ENCODE measurements at places on chromosomes 6 and 20.

DNA sequence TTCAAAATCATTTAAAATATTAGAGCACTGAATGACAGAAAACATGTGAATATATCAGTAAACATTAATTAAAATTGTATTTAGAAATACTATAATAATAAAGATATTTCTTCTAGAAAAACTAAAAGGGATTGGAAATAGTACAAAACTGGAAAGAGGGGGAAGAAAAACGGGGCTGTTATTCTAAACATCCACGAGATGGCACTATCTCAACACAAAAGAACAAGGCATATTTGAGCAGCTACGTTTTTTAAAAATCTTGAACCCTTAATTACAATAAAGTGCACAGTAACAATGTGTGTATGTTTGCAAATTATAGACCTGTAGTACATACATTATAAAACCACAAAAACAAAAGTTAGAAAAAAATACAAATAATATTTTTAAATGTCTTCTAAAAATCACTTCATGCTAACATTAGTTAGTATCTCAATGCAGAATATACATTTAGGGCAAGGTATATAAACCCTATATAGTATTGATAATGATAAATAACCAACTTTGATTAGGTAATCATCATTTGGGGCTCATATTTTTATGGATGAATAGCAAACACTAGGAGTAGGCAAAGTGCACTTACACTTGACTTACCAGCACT, 42.5 kb upstream of the PNISR start:
- no peak for DNase-seq

DNA sequence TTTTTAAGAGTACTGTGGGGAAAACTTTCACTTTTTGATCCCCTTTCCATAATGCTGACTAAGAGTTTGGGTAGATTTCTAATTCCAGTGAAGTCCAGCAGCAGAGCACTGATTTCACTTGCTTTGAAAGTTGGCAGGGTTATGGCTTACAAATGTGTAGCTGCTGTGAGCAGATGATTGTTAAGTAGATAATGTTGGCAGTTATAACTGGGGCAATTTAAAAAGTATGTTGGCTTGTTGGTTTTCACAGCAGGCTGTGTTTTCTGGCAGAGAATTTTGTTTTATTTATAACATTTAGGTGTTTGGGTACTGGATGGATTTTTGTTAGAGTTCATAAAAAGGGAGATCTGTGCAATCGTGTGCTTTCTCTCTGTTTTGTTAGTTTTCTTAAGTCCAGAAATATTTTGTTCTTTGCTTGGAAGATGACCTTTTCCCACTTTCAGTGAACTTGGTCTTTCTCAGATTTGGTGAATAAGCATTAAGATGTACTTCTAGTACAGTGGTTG, 31.4 kb downstream of the AFDN start:
- DNase-seq = no peak

GRCh38 chr6:42203183-42203582, 8.4 kb upstream of the GUCA1B start:
- DNase-seq = no peak

DNA sequence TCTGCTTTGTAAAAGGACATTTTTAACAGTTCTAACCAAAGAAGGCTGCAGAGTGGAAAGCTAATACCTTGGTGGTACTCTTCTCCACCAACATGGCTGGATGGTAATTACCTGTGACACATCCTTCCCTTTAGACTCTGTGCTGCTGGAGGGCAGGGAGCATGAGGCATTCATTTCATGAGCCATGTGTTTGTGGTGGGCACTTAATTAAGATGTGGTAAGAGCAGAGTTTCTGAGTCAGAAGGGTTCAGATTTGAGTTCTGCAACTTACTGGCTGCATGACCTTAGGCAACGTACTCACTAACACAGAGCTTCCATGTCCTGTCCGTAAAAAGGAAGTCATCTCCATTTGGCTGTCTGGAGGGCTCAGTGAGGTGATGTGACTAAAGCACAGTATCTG, 9.1 kb upstream of the ZNF133 start:
- DNase-seq = no peak

- no peak for DNase-seq
Observed at GRCh38 chr6:114651611-114652010, 308.8 kb upstream of the HS3ST5 start.

- DNase-seq = no peak
Observed at GRCh38 chr6:41591859-41592502, 45.8 kb downstream of the FOXP4 start.

GRCh38 chr20:57934007-57934805, 224.4 kb upstream of the PMEPA1 start:
- DNase-seq = no peak

- no peak for DNase-seq
Observed at GRCh38 chr20:25247518-25247955, 348 bp upstream of the PYGB start.

DNA sequence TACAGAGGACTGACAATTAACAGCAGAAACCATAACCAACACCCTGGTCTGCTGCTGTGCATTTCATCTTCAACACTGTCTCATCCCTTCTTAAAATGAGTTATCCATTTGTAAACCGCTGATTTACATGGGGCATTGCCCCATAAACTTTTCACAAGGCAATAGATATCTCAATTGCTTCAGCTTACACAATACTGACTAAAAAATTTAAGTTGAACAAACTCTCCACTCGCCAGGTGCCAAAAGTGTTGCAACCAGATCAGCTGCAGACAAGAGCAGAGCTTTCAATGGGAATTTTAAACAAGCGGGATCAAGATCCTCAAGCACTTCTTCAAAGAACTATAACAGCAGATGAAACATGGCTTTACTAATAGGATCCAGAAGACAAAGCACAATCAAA, 183.0 kb downstream of the TASP1 start:
- DNase-seq = no peak

DNA sequence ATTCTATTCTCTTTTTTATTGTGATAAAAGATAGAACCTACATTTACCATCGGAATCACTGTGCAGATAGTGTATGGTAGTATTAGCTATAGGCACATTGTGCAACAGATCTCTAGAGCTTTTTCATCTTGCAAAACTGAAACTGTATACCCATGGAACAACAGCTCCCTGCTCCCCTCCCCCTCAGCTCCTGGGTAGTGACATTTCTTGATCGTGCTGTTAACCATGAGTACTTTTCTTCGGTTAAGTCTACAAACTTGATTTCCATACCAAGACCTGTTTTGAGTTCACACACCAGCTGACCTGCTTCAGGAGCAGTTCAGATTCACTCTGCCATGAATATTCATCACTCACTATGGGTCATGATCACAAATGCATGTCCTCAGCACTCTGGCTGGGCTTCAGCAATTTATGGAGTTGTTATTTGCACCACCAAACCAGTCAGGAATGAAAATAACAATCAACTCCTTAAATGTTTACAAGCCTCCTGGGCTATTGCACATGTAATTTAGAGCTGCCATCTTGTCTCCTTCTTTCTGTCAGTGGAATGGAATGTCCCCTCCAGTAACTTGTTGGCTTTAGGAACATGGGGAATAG, 32.8 kb downstream of the PRDM1 start:
- DNase-seq = no peak

- DNase-seq = no peak
Observed at GRCh38 chr6:1498491-1499113, 109.2 kb downstream of the FOXF2 start.

DNA sequence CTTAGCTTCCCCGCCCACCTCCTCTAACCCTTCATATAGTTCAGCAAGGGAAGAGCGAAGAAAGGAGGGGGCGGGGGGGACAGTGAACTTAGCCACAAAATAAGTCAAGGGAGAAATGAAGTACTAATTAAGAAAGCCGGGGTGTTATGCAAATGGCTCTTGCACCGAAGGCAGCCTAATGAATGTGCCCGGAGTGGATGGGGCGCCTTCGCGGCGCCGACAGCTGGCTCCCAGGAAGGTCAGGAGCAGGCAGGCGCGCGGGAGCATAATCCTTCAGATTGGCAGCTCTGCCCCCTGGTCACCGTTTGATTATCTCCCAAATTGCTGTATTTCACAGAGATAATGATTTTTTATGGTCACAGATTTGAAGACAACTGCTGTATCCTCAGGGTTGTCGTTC, 395.1 kb downstream of the TFAP2B start:
- no peak for DNase-seq

DNA sequence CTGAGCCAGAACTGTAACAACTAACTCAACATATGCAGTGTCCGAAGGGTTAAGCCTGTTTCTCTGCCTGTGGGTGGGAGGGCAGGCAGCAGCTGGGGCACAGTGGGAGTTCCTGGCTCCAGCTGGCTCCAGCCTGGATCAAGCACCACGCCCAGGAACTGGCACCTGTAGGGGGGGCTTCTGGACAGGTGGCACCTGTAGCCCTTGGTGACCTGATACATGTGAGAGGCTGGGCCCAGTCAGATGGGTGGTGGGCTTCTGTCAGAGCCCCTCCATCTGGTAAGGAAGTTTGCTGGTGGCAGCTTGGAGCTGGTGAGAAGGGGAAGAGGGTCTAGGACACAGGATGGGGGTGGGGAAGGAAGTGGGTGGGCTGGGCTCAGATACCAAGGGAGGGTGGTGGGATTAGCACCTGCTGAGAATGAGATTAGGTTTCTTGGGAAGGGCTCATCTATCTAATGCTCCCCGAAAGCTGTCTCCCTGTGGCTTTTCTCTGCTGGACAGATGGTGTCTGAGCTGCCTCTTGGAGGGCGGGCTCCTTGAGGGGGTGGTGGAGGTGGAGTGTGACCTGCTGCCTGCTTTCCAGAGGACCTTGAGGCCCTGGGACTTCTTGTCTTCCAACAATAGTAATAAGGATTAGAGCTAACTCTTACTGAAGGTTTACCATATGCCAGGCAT, 28.5 kb downstream of the BCL2L1 start:
- DNase-seq = no peak

DNA sequence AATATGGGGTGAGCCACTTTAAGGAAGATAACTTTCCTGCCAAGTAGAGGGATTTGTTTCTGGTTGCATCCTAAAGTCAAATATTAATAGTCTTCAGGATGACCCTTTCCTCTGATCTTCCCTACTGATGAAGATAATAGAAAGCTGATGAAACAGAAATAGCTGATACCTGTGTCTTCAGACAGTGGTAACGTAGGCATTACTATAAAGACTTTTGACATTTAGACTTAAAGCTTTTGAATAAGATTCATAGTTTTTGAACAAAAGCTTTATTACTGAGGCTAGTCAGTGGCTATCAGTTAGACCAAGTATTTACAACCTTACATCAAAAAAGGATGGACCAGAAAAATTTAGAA, 1.4 kb downstream of the NEDD9 start:
- no peak for DNase-seq

DNA sequence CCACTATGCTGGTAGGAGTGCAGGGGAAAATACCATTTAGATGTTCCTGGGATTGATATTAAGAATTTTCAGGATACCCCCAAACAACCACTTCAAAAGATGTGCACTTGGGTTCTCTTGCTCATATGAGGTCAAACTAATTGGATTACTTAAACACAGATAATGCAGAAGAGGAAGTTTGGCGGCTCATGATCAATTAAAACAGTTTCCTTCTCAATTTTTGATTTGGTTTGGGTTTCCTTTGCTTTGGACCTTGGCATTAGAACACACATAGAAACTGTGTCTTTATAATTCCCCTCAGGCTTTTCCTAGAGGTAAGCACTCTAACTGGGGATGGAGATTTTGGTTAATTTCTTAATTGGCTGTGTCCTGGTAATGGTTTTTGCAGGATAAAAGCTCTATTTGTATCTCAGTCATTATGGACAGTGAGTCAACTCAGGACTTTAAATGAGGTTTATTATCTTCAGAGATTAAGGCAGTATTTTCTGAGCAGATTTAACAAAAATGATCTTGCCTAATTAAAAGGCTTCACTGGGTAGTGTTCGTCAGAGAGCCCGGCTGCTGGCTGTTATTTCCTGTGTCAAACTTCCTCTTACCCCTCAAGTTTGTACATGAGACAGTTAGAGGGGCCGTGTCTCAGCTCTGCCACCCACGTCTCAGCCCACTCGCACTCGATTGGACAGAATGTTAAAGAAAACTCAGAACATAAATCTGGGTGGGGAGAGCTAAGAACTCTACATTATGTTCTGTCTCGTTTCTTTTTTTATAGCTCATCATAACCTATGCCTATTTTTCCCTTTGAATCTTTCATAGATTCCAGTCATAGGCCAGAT, 50.3 kb upstream of the PREP start:
- no peak for DNase-seq

GRCh38 chr6:170345662-170346061, 39.1 kb downstream of the FAM120B start:
- DNase-seq = no peak

DNA sequence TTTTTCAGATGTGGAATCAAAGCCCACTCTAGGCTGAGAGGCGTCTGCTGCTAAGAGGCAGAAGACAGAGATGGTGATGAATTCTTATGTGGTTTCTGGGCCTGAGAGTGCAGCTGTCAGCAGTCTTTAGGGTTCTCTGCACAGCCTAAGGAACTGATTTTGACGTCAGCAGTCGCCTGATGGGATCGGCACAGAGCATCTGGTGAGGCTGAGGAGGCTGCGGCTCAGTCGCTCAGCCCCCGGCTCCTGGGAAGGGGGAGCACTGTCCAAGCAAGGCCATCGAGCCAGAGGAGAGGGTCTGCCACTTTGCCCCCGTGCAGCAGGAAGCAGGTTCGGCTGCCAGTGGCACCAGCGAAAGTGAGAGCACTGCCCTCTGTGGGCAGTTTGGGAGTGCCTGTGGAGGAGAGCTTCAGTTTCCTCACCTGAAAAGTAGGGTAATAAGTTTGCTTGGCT, 92.5 kb downstream of the TCP11 start:
- DNase-seq = no peak

GRCh38 chr6:163314791-163315470, 99.6 kb upstream of the QKI start:
- no peak for DNase-seq

GRCh38 chr6:151284012-151284411, 44.2 kb downstream of the AKAP12 start:
- no peak for DNase-seq

DNA sequence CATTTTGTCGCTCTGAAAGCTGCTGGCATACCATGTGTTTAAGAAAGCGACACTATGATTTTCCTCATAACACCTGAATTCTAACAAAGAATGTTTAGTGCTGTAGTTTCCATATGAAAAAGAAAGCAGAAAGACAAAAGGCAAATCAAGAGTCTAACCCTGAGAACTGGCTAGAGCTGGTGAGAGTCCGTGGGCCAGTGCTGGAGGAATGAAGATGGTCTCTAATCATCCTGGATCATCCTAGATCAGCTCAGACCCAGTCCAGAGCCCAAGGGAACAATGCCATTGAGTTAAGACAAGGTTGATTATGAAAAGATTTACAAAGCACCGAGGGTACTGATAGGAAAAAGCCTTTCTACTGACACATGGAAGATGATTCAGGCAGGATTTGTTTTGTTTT, 73.0 kb upstream of the MYLIP start:
- no peak for DNase-seq
